HCT116 (cell line): ENCODE measurements at places on chromosomes 13 and 19. TPM values are rescaled to one million over a fixed set of nuclear protein-coding genes. Genes with fewer than 3 reads are reported as not detected.

- DNase-seq: no peak
- no peaks in the 10 kb centered on the region for H3K4me1 ChIP-seq
- H3K4me3 ChIP-seq: no peak overlapping the region
- H3K27ac ChIP-seq: no peak overlapping the region
Observed at GRCh38 chr19:14954071-14954655, 12.9 kb downstream of the OR7C2 start.

DNA sequence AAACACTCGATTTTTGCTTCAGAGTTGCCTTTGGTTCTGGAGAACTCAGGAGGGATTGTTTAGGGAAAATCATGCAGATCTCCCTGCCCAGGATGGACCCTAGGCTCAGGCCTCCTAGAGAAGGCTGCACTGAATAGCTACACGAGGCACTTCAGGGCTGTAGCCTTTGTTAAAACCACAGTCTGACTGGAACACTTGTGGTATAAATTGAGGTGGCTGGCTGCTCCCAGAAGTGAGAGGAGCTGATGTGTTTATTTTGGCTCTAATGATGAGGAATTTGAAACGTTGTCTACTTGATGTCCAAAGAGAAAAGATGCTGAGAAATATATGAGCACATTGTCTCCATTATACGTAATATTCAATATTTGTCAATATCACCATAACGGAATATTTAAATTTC lies 762.1 kb upstream of the ARGLU1 start:
- no peaks in the 10 kb centered on the region for H3K36me3 ChIP-seq
- H3K27me3 ChIP-seq: no peaks in the 10 kb centered on the region
- no peak overlapping the region for H3K27ac ChIP-seq
- H3K4me3 ChIP-seq: no peak overlapping the region
- no peaks in the 10 kb centered on the region for H3K4me1 ChIP-seq

DNA sequence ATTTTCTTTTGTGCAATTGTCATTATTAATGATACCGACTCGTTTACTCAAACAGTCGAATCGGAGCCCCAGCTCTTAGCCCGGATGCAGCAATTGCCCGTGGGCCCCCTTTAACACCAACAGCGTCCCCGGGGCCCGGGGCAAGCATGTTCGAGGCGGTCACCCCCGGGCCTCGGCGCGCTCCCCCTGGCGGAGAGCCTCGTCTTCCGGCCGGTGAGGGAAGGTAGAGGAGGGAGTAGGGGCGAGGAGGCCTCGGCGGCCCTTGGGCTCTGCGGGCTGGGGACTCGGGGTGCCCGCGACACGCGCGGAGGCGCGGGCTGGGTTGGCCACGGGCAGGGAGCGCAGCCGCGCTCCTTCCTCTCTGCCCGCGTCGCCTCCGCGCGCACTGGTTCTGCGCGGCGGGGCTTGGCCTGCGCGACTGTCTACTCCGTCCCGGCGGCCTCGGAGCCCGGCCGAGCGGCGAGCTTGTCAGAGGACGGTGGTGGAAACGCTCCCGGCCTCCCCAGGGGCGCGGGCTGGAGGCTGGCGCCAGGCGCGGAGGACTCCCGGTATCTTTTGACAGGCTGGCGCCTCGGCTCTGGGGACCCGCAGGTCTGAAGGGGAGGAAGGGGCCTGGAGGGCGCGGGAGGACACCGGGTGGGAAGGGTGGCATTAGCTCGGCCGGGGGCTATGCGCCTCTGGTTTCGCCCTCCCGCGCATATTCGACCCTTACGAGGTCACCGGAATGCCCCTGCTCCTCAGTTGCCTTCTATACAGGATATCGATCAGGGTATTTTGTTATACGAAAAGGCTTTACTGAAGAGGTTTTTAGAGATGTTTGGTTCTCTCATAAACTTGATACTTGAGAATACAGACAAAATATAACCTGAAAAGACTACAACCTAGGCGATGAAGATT lies 1.5 kb downstream of the BIVM start:
- H3K36me3 ChIP-seq: no peaks in the 10 kb centered on the region
- H3K4me1 ChIP-seq: peaks cover 11% of the 10 kb centered on the region
- H3K27me3 ChIP-seq: no peaks in the 10 kb centered on the region
- DNase-seq: peak; percentile 34

DNA sequence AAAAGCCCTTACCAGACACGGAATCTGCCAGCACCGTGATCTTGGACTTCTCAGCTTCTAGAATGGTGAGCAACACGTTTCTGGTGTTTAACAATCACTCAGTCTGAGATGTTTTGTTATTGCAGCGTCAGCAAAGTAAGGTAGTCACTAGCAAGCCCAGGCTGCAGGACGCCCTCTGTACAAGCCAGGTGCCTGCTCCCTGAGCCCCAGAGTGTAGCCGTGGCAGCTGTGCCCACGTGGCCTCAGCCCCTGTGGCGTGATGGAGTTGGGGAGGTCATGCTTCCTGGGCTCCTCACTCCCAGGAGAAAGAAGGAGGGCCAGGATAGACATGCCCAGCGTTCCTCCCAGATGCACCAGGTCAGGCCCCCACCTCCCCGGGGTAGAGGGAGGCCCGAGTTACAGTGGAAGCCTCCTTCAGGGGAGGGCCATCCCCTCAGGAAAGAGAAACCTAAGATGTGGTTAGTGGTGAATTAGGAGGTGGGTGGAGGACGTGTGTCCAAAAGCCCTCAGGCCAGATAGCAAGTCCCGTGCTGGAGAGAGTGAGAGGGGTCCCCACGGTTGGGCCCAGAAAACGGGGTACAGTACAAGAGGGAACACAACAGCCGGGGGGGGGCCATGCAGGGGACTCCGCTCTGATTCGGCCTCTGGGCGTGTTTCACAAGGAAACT lies 169.6 kb upstream of the SOX1 start:
- no peak overlapping the region for H3K27ac ChIP-seq
- H3K36me3 ChIP-seq: no peaks in the 10 kb centered on the region
- H3K27me3 ChIP-seq: peaks cover 8% of the 10 kb centered on the region; the same call in 1 of the 2 replicates
- no peak for DNase-seq
- no peak overlapping the region for H3K4me3 ChIP-seq
- H3K4me1 ChIP-seq: no peaks in the 10 kb centered on the region

DNA sequence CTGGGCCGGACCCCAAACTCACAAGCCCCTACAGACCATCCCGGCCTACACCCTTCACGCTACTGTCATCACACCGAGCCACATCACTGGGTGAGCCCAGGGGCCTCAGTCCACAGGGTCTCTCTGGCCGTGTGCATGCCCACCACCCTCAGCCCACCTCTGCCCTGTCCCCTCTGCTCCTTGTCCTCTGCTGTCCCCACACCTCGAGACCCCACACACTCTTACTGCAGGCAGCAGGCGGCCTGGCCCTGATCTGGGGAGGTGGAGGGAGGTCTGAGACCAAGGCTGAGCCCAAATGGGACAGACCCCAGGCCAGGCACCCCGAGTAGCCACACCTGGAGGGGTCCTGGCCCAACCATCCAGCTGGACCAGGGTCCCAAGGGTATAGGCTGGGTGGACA lies 35.2 kb downstream of the PEPD start:
- H3K4me3 ChIP-seq: no peak overlapping the region
- H3K27me3 ChIP-seq: no peaks in the 10 kb centered on the region
- H3K4me1 ChIP-seq: no peaks in the 10 kb centered on the region
- H3K36me3 ChIP-seq: no peaks in the 10 kb centered on the region
- no peak for DNase-seq
- H3K27ac ChIP-seq: no peak overlapping the region

- H3K27ac ChIP-seq: no peak overlapping the region
- no peaks in the 10 kb centered on the region for H3K36me3 ChIP-seq
- H3K4me1 ChIP-seq: peaks cover 4% of the 10 kb centered on the region; the same call in 1 of the 2 replicates
- DNase-seq: no peak
- H3K4me3 ChIP-seq: no peak overlapping the region
Observed at GRCh38 chr19:17402982-17403855, 2.2 kb downstream of the BST2 start.

- no peaks in the 10 kb centered on the region for H3K4me1 ChIP-seq
- no peak overlapping the region for H3K27ac ChIP-seq
- DNase-seq: no peak
- H3K36me3 ChIP-seq: no peaks in the 10 kb centered on the region
Observed at GRCh38 chr13:48012668-48013067, 11.6 kb upstream of the SUCLA2 start.

GRCh38 chr13:49292742-49293486 lies 45.2 kb downstream of the CDADC1 start:
- H3K27me3 ChIP-seq: no peaks in the 10 kb centered on the region
- no peaks in the 10 kb centered on the region for H3K4me1 ChIP-seq
- H3K36me3 ChIP-seq: no peaks in the 10 kb centered on the region
- H3K27ac ChIP-seq: no peak overlapping the region

GRCh38 chr13:113630296-113630695 lies 27.7 kb downstream of the ATP4B start:
- no peak overlapping the region for H3K27ac ChIP-seq
- no peak overlapping the region for H3K4me3 ChIP-seq
- no peak for DNase-seq
- peaks cover 67% of the 10 kb centered on the region for H3K36me3 ChIP-seq

DNA sequence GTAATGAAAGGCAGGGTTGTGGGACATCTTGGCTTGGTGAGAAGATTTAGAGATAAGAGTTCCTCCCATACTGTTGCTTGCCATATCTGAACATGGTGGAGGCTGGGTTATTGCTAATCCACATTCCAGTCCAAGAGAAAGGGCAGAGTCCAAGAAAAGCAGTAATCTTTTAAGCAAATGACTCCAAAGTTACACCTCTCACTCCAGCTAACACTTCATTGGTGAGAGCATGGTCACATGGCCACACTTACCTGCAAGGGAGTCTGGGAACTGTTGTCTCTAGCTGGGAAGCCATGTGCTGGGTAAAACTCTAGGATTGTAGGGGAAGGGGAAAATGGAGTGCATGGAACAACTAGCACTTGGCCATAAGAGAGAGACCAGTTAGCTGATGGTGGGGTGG lies 5.6 kb downstream of the C19orf81 start:
- H3K4me3 ChIP-seq: no peak overlapping the region
- no peak overlapping the region for H3K27ac ChIP-seq
- no peaks in the 10 kb centered on the region for H3K27me3 ChIP-seq

DNA sequence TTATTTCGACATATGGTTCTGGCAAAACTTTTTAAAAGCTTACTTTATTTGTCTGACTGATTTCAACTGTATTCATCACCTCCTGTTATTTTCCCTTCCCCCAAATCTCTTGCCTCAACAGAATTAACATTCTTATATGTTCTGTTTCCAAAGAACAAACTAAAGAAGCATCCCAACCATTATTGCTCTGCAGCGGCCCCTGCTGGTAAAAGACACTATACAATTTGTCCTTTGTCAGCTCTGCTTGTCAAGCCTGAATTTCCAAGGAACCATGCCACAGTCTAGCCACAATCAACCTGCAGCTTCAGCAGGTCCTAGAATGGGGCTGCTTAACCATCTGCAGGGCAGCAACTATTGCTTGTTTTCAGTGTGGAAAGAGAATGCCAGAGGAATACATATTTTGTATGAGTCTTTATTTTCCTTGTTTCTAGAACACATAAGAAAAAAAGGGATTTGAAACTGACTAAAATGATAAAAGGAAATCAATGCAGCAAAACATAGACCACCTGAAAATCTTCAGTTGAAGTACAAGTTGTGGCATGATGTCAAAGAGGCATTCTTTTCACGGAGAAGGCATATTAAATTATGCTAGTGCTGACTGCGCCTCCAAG lies 845.3 kb downstream of the DIAPH3 start:
- no peak overlapping the region for H3K27ac ChIP-seq
- no peaks in the 10 kb centered on the region for H3K27me3 ChIP-seq
- no peak overlapping the region for H3K4me3 ChIP-seq
- H3K4me1 ChIP-seq: no peaks in the 10 kb centered on the region
- DNase-seq: peak; percentile 2

GRCh38 chr19:1262623-1263123 lies 6.5 kb upstream of the CIRBP start:
- no peaks in the 10 kb centered on the region for H3K27me3 ChIP-seq
- peak overlapping the region; percentile 99 for H3K27ac ChIP-seq
- H3K4me1 ChIP-seq: peaks cover 96% of the 10 kb centered on the region
- peaks cover 3% of the 10 kb centered on the region; the same call in 1 of the 2 replicates for H3K36me3 ChIP-seq

- H3K36me3 ChIP-seq: no peaks in the 10 kb centered on the region
- peaks cover 38% of the 10 kb centered on the region for H3K4me1 ChIP-seq
- H3K27me3 ChIP-seq: no peaks in the 10 kb centered on the region
- peak; percentile 78 for DNase-seq
- H3K27ac ChIP-seq: peak overlapping the region; percentile 19; the same call in 1 of the 2 replicates
Observed at GRCh38 chr13:27182844-27183497, 11.4 kb upstream of the USP12 start.

Gene ZNF667
- not detected for total RNA-seq

Gene HOMER3
- total RNA-seq: 45.2 TPM

Gene RFPL4A
- not detected for total RNA-seq

Gene MAP4K1
- total RNA-seq: 9.1 TPM

Gene GNG7
- 11.3 TPM for total RNA-seq
